ENCODE measurements at places on chromosomes 3 and 15.

DNA sequence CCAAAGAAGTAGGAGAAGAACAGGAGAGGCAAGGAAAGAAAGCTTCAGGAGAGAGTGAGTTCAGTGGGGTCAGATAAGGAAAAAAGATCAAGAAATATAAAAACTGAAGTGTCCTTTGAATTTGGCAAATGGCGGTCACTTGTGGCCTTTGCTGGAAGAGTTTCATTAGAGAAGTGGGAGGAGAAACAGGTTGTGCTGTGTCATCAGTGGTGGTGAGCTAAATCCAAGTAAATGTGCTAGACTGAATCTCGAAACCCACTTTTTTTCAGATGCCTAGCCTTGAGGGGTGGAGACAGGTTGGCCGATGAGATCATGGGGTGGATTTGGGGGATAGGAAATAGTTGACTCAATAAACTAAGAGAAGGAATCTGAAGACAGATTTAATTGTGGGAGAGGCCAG lies 43.7 kb downstream of the CHRD start:
- DNase-seq: no peak

DNA sequence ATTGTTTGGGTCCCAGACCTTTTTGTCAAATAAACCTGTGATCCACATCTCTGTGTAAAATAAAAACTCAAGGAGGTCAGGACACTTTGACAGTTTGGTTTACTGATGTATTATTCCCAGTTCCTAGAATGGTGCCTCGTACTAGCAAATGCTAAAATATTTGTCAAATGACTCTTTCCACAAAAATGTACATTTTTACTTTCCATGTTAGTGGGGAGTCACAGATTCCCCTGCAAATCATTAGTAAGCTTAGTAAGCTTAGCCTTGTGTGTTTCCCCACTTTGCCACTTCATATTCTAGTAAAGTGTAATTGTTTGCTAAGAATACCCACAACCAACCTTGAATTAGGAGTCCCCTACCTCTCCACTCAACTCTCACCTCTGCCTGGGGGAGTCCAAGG lies 2.4 kb upstream of the MAGI1 start:
- DNase-seq: no peak

GRCh38 chr3:179603831-179604230 lies 607 bp downstream of the MRPL47 start:
- DNase-seq: peak; percentile 39

DNA sequence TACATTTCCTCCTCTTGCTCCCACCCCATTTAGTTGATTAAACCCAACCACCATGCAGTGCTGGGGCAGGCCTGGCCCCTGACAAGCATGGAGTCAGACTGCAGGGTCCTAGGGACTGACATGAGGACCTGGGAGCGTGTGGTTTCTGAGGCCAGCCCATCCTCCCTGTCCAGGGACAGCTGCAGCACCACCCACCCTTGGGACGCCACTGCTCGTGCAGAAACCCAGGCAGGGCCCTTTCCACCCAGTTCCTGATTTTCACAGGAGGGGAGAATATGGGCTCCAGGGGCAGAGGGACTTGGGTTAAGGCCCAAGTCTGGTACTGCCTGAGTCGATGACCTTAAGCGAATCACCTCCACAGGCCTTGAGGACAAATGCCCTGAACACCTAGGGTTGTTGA lies 23.7 kb downstream of the PLXND1 start:
- no peak for DNase-seq

DNA sequence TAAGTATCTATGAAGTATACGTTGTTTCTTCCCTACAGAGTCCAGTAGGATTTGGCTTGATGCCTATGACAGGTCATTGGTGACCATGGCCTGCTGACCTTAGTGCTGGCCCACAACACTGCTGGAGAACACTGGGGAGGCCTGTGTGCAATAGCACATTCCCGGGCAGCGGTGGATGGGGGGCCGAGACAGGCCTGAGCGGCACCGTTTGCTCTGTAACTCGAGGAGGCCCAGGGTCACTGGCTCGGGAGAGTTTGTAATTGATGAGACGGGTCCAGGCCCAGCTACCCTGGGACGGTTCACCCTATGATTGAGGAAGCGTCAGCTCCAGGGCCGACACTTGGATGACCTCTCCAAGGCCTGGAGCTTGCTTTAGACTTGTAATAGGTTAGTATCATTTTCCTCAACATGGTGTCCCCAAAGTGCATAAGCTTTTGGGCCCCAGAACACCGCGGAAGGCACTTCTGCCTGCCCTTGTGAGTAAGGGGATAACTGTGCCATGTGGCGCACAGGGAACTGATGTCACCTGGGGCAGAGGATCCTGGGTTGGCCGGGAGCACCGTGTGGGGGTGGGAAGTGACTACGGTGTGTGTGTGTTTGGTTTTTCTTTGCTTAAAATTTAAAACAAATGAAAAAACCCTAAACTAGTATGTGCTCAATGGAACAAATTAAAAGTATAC lies 12.0 kb downstream of the TRPM1 start:
- DNase-seq: no peak

DNA sequence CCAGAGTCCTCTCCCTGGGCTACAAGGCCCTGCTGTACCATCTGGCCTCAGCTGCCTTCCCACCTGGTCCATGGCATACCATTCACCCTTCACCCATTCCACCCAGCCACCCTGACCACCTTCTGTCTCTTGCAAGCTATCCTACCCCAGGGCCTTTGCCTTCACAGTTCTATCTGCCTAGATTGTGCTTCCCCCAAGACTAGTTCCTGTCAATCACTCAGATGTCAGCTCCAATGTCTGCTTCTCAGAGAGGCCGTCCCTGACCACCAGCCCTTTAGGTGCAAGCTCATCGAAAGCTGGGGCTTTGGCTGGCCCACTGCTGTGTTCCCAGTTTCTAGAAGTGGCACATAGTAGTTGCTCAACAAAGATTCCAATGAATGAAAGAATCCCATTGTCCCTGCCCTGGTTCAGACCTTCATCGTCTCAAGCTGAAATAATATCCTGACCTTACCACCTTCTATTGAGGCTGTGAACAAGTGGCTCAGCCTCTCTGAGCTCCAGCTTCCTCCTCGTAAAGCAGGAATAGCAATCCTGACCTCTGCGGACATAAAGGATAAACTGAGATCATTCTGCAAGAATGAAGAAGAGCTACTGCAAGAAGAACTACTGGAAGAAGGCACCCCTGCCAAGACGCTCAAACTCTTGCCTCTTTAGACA lies 15.8 kb downstream of the EFCAB12 start:
- no peak for DNase-seq

- DNase-seq: no peak
Observed at GRCh38 chr3:192850451-192850981, 67.1 kb downstream of the MB21D2 start.

GRCh38 chr3:108334701-108335100 lies 38.4 kb downstream of the HHLA2 start:
- DNase-seq: no peak

- DNase-seq: no peak
Observed at GRCh38 chr15:46703020-46703861, 1014.1 kb upstream of the SEMA6D start.

GRCh38 chr3:45182915-45183871 lies 37.0 kb upstream of the CDCP1 start:
- DNase-seq: no peak

DNA sequence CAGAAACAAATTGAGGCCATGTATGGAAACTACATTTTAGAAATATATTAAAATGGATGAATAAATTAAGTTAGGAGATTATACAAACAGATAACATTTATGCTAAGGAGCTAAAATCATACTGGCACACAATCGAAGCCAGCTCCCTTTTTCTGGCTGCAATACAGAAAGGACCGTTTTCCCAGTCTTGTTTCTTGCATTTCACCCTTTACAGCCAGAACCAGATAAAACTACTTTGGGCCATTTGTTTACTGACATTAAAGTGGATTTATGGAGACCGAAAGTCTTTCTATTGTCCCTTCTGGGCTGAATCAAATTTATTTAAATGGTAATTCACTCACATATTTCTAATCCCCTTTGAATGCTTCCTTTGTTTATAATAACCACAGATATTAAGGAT lies 50.1 kb upstream of the CNTN3 start:
- no peak for DNase-seq

DNA sequence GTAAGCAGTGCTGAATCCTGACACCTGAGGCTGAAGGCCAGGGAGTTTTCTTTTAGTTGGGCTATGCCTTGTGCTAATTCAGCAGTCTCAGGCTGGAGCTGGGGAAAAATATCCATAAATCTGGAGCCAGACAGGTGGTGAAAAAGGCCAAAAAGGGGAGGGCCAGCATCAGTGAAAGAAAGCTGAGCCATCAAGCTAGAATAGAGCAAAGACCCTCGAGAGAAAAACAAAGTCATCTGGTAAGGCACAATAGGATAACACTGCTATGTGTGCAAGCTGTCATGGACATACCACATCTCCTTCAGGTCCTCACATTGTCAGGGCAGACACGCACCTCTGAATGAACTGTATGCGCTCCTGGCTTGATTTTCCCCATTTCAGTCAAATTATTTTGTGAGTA lies 687.9 kb downstream of the SQOR start:
- no peak for DNase-seq

- DNase-seq: no peak
Observed at GRCh38 chr3:114619771-114620170, 325.9 kb downstream of the TIGIT start.

- no peak for DNase-seq
Observed at GRCh38 chr3:144843099-144843498, 871.5 kb downstream of the DIPK2A start.

DNA sequence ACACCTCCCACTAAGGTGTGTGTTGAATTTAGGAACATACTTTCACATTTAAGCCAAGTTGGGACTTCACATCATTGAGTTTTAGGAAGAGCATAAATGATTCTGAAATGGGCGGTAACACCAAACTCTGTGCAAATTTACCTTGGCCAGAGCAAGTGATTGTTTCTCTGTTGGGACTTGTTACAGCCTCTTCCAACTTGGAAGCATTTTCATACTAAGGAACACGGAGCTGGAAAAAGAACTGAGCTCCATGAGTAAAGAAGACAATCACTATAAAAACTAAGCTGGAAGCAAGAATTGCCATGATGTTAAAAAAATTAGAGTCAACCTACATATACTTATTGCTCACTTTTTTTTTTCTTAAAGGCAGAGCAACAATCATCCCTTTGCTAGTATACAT lies 371.3 kb downstream of the ERC2 start:
- no peak for DNase-seq

GRCh38 chr15:84817466-84818081 lies 418 bp downstream of the ALPK3 start:
- no peak for DNase-seq

DNA sequence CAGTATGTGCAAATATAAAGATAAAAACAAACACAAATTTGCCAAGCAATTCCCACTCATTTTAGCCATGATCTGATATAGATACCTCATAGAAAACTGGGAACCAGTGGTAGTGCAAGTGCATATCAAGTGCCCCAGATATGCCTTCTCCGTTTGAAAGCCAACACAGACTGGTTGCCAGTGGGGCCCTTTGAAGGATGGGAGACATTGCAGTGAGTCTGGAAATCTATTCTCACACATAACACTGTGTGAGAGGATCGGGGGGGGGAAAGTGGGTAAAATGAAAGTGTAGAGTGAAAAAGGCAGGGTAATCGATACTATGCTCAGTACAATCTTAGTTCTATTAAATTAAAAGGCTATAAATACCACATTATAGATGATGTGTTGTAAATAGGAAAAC lies 83.0 kb downstream of the CBLB start:
- DNase-seq: no peak

- DNase-seq: no peak
Observed at GRCh38 chr3:71172189-71172588, 411.3 kb downstream of the FOXP1 start.

- DNase-seq: no peak
Observed at GRCh38 chr3:9190276-9190675, 59.2 kb downstream of the SRGAP3 start.

Data from NCI-H774 (cell line).